ENCODE measurements at places on chromosomes 2 and 18.

GRCh38 chr2:64675860-64676259, 22.1 kb upstream of the SERTAD2 start:
- DNase-seq: no peak

DNA sequence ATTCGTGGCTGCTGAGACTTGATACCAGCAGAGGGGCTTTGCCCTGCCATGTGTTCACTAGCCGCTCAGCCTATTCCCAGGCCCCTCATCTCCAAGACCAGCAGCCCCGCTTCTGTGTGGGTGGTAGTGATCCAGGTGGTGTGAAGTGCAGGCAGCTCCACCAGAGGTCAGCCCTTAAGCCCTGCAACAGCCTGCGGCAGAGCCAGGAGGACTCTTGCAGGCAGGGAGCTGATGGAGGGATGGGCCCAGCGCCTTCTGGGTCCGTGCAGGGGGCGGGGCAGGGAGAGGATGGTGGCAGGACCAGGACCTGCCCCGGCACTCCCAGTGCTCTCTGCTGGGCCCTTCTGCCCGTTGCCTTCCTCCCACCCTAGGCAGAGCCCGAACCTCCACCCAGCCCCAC, 162.0 kb downstream of the SH3BP4 start:
- no peak for DNase-seq

DNA sequence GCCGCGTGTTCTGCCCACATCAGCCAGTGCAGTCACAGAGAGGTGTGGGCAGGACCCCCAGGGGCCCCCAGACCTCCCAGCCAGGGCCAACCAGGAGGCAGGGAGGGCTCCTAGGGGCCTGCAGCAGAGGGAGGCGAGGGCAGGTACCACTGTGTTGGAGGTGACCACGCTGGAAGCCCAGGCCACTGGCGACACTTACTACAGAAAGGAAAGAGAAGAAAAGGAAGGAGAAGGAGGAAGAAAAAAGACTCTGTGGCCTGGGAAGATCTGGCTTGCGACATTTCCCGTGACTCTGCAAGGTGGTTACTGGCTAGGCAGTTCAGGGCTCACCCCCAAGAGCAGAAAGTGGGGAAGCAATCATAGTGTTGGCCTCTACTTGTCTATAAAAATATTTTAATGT, 98.1 kb upstream of the BCL2L11 start:
- no peak for DNase-seq

DNA sequence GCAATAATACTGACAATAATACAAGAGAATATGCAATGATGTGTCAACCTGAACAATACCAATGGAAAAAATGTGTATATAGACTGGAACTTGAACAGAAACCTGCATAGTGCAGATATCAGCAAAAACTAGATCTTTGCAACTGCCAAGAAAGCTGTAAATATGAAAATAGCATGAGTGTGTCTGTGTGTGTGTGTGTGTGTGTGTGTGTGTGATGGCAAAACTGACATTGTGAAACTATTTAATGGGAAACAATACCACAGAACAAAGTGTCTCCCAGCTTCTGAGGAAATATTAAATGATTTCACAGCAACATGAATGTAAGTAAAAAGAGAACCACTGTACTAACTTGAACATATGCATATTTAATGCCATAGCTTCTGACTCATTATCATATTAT, 558.2 kb upstream of the LINC00305 start:
- no peak for DNase-seq

- DNase-seq: no peak
Measured at GRCh38 chr2:75614162-75614651, 32.4 kb upstream of the MRPL19 start.

GRCh38 chr2:95333888-95334338, 36.8 kb downstream of the KCNIP3 start:
- DNase-seq: no peak

Measured in stimulated activated CD8-positive, alpha-beta memory T cell treated with anti-CD3 and anti-CD28 coated beads, Interleukin-4, amount 100 ng/mL, for 1 hour (primary cell).